ENCODE measurements at places on chromosomes 4 and X.

GRCh38 chrX:5810636-5811035, 418.0 kb downstream of the NLGN4X start:
- DNase-seq = peak; percentile 2

- no peak for DNase-seq
Observed at GRCh38 chr4:70614184-70614555, 14.4 kb upstream of the ENAM start.

DNA sequence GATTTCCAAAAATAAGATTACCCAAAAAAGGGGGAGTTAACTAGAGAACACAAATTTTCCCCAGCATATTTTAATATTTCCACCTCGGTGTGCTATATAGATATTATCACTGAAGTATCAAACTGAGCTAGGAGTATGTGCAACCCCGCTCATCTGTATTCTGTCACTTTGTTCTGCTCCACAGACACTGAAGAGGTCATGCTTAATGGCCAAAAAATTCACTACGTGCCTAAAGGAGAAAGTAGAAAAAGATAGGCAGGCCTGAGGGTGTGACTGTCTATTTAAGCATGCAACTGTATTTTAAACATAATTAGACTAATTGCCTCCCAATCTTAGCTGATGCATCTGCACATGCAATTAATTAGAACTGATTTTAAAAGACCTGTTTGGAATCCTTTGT, 24.5 kb downstream of the SH3RF1 start:
- no peak for DNase-seq

DNA sequence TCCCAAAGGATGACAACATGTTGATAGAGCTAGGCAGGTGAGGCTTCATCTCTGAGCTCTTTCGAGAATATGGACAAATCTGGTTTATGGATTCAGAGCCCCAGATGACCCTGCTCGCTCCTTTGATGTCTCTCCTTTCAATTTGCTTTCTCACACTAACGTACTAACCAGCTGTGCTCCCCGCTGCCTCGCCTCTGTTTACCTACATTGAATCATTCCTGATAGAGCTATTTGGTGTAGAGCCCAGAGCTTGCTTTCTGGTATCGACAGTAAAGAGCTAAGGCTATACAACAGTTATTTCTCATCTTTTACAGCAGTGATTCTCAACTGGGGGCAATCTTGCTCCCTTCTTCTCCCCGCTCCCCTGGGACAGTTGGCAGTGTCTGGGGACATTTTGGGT, 8.9 kb upstream of the PHKA2 start:
- DNase-seq = no peak
